ENCODE measurements at places on chromosomes 2 and 18. TPM values are rescaled to one million over a fixed set of nuclear protein-coding genes. Genes with fewer than 3 reads are reported as not detected.

ABCG5 gene
- 0.14 TPM for total RNA-seq

CAVIN2 gene
- not detected for total RNA-seq

CYP1B1 gene
- 8.6 TPM for total RNA-seq

DNA sequence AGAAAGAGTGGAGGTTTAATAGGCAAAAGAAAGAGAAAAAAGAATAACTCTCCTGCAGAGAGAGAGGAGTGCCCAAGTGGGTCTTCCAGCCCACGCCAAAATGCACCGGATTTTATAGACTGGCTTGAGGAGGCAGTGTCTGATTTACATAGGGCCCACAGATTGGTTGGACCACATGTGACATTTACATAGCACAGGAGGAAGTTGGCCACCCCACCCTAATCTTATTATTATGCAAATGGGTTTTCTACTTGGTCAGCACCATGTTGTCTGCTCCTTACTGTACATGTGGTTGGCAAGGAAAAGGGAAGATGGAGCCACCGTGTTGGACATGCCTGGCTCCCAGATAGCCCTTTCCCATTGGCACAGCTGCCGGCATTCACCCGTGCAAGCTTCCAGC is 56.8 kb downstream of the SP110 start:
- H3K36me3 ChIP-seq: peaks cover 35% of the 10 kb centered on the region
- no peak overlapping the region for H3K27ac ChIP-seq
- no peak overlapping the region for H3K4me3 ChIP-seq
- H3K27me3 ChIP-seq: no peaks in the 10 kb centered on the region
- no peak for DNase-seq

GRCh38 chr2:197077336-197077735 is 150.8 kb upstream of the PGAP1 start:
- peaks cover 4% of the 10 kb centered on the region for H3K4me1 ChIP-seq
- no peak for DNase-seq
- H3K36me3 ChIP-seq: peaks cover 81% of the 10 kb centered on the region
- H3K27me3 ChIP-seq: no peaks in the 10 kb centered on the region

DNA sequence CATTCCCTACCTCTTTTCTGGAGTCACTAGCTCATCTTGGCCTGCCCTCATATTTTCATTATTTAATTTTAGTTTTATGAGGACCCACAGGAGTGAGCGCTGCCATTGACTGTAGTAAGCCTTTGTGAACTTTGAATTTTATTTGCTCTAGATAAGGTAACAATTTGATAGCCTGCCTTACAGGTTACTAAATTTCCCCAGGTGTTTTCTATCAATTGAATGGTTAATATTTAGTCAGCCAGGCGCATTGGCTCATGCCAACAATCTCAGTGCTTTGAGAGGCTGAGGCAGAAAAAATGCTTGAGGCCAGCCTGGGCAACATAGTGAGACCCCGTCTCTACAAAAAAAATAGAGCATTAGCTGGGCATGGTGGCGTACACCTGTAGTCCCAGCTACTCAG is 50.2 kb downstream of the DAW1 start:
- no peaks in the 10 kb centered on the region for H3K4me1 ChIP-seq
- no peak overlapping the region for H3K27ac ChIP-seq
- no peak for DNase-seq
- H3K4me3 ChIP-seq: no peak overlapping the region
- H3K36me3 ChIP-seq: no peaks in the 10 kb centered on the region

DNA sequence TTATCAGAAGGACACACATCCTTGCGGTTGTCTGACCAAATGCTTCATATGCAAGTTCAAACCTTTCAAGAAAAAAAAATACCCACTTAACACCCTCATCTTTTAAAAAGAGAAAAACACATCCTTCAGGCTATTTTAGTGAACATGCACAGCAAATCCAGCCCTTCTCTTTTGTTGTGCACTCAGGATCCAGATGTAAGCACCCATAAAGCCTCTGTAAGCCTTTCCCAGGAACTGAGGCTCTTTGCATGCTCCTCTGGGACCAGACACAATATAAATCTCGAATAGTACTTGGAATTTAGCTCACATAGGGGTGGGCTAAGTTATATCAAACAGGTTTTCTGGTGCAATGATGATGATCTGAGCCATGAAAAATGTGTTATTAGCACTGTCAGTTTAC is 308.8 kb upstream of the FAM98A start:
- no peaks in the 10 kb centered on the region for H3K27me3 ChIP-seq
- H3K36me3 ChIP-seq: no peaks in the 10 kb centered on the region
- H3K4me1 ChIP-seq: no peaks in the 10 kb centered on the region
- no peak overlapping the region for H3K27ac ChIP-seq
- no peak overlapping the region for H3K4me3 ChIP-seq

GRCh38 chr2:174327021-174327840 is 7.5 kb upstream of the SP9 start:
- H3K36me3 ChIP-seq: peaks cover 3% of the 10 kb centered on the region
- DNase-seq: no peak
- H3K27ac ChIP-seq: no peak overlapping the region
- H3K4me3 ChIP-seq: peak overlapping the region; percentile 55
- peaks cover 18% of the 10 kb centered on the region for H3K4me1 ChIP-seq

GRCh38 chr2:69147841-69148533 is 135.0 kb downstream of the ANTXR1 start:
- no peaks in the 10 kb centered on the region for H3K4me1 ChIP-seq
- no peaks in the 10 kb centered on the region for H3K27me3 ChIP-seq
- H3K4me3 ChIP-seq: no peak overlapping the region
- H3K36me3 ChIP-seq: no peaks in the 10 kb centered on the region

DNA sequence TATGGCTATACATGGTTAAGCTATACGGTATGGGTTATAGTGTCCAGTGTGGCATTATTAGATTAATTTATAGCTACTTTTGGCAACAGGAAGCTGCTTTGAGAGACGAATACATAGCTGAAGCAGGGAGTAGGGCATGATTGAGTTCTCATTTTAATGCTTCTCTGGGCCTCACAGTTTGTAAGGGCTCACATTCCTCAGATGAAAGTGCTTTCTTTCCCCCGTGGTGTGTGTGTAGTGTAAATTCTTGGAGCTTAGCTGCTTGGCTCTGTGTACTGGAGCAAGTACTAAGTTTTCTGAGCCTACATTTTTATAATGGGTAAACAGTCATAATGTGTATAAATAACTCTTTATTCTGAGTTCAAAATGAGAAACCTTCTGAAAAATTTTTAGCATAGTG is 173.7 kb downstream of the PTPRM start:
- H3K4me3 ChIP-seq: no peak overlapping the region
- H3K27me3 ChIP-seq: no peaks in the 10 kb centered on the region
- H3K36me3 ChIP-seq: no peaks in the 10 kb centered on the region
- no peak overlapping the region for H3K27ac ChIP-seq
- H3K4me1 ChIP-seq: no peaks in the 10 kb centered on the region
- DNase-seq: no peak

GRCh38 chr2:85174943-85175342 is 41.8 kb downstream of the TCF7L1 start:
- no peak overlapping the region for H3K4me3 ChIP-seq
- no peaks in the 10 kb centered on the region for H3K36me3 ChIP-seq
- peaks cover 1% of the 10 kb centered on the region for H3K4me1 ChIP-seq
- H3K27me3 ChIP-seq: peaks cover 1% of the 10 kb centered on the region
- no peak overlapping the region for H3K27ac ChIP-seq
- no peak for DNase-seq

- no peak overlapping the region for H3K4me3 ChIP-seq
- no peak overlapping the region for H3K27ac ChIP-seq
- H3K36me3 ChIP-seq: no peaks in the 10 kb centered on the region
Observed at GRCh38 chr18:9619545-9619944, 5.2 kb upstream of the PPP4R1 start.

GRCh38 chr2:143205106-143205764 is 76.0 kb downstream of the ARHGAP15 start:
- H3K27ac ChIP-seq: peak overlapping the region; percentile 47
- H3K27me3 ChIP-seq: no peaks in the 10 kb centered on the region
- peaks cover 35% of the 10 kb centered on the region for H3K4me1 ChIP-seq
- no peak for DNase-seq
- no peak overlapping the region for H3K4me3 ChIP-seq
- peaks cover 75% of the 10 kb centered on the region for H3K36me3 ChIP-seq

DNA sequence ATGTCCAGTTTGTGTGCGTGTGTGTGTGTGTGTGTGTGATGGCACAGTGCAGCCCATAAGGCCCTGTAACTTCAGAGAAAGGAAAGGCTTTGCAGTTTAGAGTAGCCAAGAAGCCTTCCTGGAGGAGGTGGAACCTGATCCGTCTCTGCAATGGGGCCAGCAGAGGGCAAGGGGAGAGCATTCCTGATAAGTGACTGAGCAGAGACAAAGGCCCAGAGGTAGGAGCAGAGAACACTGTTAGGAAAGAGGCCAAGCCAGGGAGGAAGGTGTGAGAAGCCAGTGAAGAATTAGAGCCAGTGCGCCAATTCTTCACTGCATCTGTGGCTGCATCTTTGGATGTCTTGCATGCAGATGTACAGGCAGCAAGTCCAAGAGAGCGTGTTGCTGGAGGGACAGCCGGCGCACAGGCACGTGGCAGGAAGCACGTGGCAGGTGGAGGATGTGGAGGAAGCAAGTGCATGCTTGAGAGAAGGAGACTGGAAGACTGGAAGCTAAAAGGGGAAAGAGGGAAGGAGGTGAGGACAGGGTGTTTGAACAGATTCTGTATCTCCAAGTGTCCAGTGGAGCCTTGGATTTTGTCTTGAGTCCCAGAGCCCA is 196.3 kb downstream of the CTIF start:
- H3K4me3 ChIP-seq: no peak overlapping the region
- H3K27me3 ChIP-seq: no peaks in the 10 kb centered on the region
- DNase-seq: no peak
- no peak overlapping the region for H3K27ac ChIP-seq
- H3K4me1 ChIP-seq: no peaks in the 10 kb centered on the region

Measured in activated T-helper 2 cell treated with anti-CD3 and anti-CD28 coated beads, Interferon-gamma antibody, Interleukin-2, Interleukin-4, amounts not matched to agents 10 μg/mL and 5 μg/mL and 100 μg/mL, durations not matched to agents 14 hours and 24 hours and 36 hours (primary cell).